NCI-H510A treated with DMSO at 0.1 percent for 48 hours (cell line): ENCODE measurements at places on chromosomes 1 and 21.

- DNase-seq: no peak
Measured at GRCh38 chr1:24309762-24310485, 9.2 kb upstream of the GRHL3 start.

- DNase-seq: no peak
Measured at GRCh38 chr1:10188133-10188650, 22.2 kb upstream of the KIF1B start.

GRCh38 chr1:112956544-112957132, 642 bp upstream of the SLC16A1 start:
- no peak for DNase-seq

GRCh38 chr1:54774820-54775498, 10.6 kb upstream of the PARS2 start:
- DNase-seq: peak; percentile 62

- no peak for DNase-seq
Measured at GRCh38 chr1:200150721-200151120, 123.2 kb downstream of the NR5A2 start.

DNA sequence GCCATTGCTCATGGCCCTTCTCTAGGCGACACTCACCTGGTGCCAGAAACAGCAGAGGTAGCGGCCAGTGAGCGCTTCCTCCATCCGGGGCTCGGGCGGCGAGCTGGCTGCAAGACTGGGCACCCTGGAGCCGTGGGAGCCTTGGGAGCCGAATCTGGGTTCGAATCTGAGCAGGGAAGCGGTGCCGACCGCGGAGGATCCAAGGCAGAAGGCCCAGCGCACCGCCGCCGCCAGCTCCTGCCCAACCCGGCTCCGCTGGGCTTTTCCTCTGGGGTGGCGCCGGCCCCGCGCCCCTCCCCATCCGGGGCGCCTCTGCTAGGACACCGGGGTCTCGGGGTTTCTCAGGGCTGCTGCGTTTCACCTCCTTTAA, 1.7 kb upstream of the PRDM16 start:
- DNase-seq: no peak
